Substantia nigra (tissue), 51 donors: ENCODE measurements at places on chromosomes 4 and X.

DNA sequence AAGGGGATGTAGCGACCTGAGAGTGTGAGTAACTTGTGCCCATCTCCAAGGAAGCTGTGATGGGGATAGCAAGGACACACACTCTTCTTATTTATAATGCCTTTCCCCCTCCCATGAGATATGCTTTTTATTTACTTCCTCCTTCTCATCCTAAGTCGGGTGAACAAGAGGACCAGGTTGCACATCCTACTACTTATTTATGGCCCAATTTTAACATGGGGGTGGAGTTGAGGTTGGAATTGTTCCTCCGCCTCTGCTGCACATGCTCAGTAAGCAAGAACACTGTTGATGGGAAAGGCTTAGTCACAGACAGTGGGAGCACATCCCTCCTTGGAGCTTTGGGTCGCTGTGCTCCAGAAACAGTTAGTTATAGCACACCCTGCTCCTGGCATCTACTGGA is 15.2 kb upstream of the TLR8 start:
- DNase-seq, result no peak

- DNase-seq, result no peak
Observed at GRCh38 chrX:37818031-37818430, 29.3 kb downstream of the DYNLT3 start.

- no peak for DNase-seq
Observed at GRCh38 chr4:3416821-3417221, 24.9 kb upstream of the HGFAC start.

- no peak for DNase-seq
Observed at GRCh38 chrX:2875136-2875481, 46.4 kb downstream of the GYG2 start.

DNA sequence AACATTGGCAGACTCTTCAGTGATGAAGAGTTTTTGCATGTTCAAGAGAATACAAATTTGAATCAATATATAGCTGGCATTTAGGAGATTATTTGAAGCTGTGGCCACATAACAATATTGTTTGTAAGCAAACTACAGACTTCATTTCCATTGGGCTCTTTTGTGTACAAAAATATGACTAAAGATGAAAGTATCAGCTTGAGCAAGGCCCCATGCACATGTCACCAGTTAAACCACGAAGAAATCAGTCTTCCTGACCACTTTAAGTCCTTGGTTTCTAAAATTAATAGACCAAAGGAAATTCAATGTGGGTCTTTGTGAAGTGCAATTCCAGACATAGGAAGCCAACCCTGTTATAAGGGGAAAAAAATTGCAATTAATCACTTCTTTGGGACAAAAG is 1664.6 kb upstream of the ADGRL3 start:
- DNase-seq, result no peak

GRCh38 chrX:25012433-25012735 is 3.4 kb downstream of the ARX start:
- no peak for DNase-seq

DNA sequence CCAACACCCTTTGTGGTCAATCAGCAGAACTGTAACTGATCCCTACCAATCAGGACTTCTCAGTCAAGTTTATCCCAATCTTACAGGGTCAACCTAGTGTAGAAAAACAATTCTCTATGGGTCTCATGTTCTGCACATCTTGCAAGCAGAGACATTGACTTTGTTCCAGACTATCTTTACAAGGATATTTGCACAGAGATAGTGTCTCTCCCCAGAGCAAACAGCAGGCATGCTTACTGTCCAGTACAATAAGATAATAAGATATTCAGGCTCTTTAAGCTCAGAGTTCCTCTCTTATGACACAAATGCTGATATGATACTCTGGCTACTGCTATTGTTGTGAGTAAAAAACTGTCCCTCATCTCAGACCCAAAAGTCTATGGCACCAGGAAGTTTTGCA is 53.2 kb downstream of the ACSL4 start:
- DNase-seq, result no peak

DNA sequence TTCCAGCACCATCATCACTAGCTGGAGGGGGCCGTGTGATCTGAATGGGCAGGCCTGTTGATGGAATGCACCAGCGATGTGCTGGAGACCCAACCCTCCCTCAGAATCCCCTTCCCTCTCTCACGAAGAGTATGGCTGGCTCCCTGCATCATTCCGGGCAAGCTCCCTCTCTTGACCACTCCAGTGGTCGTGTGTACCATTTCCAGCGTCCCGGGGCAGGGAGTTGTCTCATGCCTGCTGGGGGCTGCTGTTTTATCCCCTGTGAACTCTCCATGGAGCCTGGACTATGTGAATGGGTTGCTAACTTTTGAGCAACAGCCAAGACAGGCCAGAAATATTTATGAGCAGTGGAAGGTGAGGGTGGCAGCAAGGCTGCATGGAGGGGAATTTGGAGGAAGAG is 8.1 kb downstream of the CSAG1 start:
- DNase-seq, result no peak

DNA sequence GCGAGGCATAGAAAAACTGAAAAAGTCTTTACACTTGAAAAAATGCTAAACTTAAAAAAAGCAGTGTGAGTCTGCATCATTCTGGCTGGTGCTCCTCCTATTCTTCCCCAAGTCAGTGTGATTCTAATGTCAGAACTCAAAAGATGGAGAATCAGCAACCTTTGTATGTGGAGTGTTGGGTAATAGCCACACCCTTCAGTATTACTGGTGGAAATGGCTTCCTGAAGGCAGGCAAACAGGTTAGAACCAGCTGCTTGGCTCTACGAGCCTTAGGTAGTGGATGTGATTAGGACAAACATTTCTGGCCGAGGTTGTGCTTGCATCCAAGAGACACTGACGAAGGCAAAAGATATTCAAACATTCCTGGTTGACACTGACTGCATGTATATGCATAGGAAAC is 353.4 kb upstream of the TACR3 start:
- DNase-seq, result no peak

- DNase-seq, result no peak
Observed at GRCh38 chr4:152727784-152728183, 48.0 kb upstream of the TMEM154 start.

GRCh38 chrX:30822068-30822681 is 66.9 kb downstream of the TAB3 start:
- DNase-seq, result no peak

- DNase-seq, result no peak
Observed at GRCh38 chr4:172813359-172813923, 355.2 kb upstream of the GALNT7 start.

GRCh38 chr4:57071326-57071725 is 38.9 kb downstream of the IGFBP7 start:
- DNase-seq, result no peak

GRCh38 chrX:16665089-16665488 is 15.1 kb downstream of the S100G start:
- no peak for DNase-seq
